ENCODE measurements at places on chromosomes 4 and X.

- DNase-seq, result no peak
Measured at GRCh38 chr4:119664168-119664907, 35.7 kb upstream of the PDE5A start.

GRCh38 chrX:150990910-150991309, 7.8 kb downstream of the HMGB3 start:
- DNase-seq, result no peak

GRCh38 chr4:150038335-150039076, 39.7 kb upstream of the DCLK2 start:
- DNase-seq, result no peak

GRCh38 chrX:23729214-23729613, 13.9 kb downstream of the ACOT9 start:
- no peak for DNase-seq

DNA sequence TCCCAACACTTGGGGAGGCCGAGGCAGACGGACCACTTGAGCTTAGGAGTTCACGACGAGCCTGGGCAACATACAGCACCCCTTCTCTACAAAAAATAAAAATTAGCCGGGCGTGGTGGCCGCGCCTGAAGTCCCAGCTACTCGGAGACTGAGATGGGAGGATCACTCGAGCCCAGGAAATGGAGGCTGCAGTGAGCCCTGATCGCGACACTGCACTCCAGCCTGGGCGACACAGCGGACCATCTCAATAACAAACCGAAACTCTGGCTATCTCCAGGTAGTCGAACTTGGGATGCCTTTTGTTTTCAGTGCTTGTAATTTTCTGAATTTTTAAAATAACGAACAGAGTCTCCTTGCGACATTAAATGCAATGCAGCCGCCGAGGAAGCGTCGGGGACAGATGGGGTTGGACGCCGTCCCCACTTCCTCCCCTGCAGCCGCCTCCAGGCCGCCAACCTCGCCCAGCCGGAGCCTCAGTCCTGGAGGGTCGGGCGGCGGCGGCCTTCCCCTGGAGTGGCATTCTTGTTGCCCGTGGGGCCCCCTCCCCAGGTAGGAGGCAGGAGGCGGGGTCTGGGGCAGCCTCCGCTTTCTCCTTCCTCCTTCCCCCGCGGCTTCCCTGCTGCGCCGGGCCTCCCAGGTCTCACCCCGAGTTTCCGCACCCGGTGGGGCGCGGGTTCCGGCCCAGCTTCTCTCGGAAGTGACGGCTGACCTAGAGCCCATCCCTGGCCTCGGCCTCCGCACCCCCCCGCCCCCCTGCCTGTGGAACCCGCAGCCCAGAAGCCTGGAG, 14.6 kb downstream of the HMX1 start:
- no peak for DNase-seq

DNA sequence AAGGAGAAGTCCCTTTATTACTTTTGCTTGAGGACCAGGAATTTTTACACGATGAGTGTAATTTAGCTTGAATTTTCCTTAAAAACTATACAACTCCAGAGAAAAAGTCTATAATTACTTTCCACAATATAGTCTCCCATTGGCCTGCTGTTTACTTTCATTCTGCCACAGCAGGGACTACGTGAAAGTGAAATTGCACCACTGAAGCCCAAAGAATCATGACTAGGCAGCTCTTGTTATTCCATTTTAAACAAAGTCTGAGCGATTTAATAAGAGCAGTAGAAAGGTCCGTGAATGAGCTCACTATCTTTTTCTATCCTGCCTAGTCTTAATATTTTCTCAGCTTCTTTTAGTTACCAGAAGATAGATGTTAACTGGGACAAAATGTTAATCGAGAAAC, 68.6 kb downstream of the ADGRG4 start:
- DNase-seq, result no peak

- DNase-seq, result no peak
Measured at GRCh38 chr4:175271010-175271630, 353.0 kb downstream of the ADAM29 start.

- DNase-seq, result no peak
Measured at GRCh38 chr4:40577588-40578253, 51.9 kb downstream of the RBM47 start.

DNA sequence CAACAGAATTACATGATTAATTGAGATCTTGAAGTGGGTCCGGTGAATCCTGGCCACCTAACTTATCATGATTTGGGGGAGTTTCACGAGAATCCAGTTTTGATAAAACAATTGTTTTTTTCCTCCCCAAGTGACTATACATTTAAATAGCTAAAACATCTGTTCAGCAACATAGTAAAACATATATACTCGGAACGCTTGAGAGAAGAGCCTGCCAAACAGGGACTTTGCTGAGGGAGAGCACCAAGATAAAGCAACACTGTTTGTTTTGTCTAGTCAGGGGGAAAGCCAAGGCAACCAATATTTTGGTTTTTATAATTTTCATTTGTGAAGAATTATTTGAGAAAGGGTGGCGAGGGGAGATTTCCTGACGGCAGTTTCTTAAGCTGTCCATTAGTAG, 381 bp downstream of the PHEX start:
- DNase-seq, result no peak

GRCh38 chr4:68077737-68078136, 51.9 kb downstream of the TMPRSS11F start:
- no peak for DNase-seq

DNA sequence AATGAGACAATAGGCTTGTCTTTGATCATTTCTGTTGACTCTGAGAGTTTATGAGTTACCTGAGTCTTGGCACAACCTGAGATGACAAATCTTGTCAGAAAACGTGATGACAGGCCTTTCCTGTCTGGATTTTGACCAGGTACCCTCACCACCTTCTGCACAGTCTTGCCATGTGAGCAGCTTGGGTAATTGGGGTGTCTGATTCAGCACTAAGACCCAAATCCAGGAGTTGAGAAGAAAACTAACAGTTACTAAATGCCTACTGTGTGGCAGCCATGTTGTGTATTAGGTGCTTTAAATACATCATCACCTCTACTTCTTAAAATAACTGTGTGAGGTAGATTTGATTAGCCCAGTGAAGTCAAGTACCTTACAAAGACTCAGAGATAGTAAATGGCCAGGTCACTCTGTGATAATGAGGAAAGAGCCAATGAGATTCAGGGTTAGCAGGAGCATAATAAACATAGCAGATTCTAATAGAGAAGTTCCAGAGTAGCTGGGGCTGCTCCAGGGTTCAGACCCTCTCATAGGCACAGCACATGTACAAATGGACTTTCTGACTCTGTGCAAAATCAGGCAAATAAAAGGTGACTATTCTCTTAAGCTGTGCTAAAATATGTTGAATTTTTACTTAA, 2.8 kb downstream of the EREG start:
- DNase-seq, result no peak

DNA sequence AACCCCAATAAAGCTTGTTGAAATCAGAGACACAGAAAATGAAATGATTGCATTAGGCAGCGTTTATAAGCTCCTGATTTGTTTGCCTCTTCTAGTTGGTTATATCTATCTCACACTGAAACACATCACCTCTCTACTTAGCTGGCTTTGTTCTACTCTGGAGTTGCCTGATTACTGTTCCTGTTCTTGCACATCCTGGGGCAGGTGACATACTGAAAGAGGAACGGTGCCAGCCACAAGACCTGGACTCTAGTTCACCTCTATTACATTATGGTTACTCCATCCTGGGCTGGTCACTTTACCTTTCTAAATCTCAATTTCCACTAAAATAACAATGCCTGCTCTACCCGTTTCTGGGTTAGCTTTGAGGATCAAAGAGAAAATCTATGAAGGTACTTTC, 47.9 kb downstream of the TRIM2 start:
- DNase-seq, result no peak
